CD4-positive, alpha-beta T cell treated with Interleukin-12 subunit alpha and Interleukin-12 subunit beta, for 1 hour (primary cell): ENCODE measurements at places on chromosomes 3 and 15.

DNA sequence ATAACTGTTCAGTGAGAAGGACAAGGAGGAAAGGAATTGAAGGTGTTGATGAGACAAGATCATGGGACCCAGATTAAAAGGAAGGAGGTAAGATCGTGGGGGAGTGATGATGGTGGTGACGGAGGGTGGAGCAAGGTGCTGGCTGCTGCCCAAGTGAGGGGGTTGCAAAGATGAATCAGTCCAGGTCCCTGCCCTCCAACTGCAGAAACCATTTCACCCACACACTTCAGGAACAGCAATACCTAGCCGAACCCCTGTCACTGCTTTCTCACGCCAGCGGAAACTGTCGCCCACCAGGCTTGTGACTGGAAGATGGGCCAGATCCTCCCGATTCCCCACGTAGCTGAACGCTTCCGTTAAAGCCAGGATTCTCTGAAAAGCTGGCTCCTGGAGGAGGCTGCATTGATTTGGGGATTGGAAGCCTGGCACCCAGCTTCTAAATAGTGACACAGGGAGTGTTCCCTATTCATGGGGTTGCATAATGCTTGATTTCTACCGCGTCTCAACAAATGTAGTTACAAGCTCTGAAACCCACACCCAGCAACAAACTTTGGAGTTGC lies 3.2 kb upstream of the LSG1 start:
- no peak for DNase-seq

GRCh38 chr3:52446631-52447511 lies 2.0 kb upstream of the SEMA3G start:
- peak; percentile 82 for DNase-seq

GRCh38 chr3:126927846-126928245 lies 55.1 kb upstream of the PLXNA1 start:
- DNase-seq, result no peak

DNA sequence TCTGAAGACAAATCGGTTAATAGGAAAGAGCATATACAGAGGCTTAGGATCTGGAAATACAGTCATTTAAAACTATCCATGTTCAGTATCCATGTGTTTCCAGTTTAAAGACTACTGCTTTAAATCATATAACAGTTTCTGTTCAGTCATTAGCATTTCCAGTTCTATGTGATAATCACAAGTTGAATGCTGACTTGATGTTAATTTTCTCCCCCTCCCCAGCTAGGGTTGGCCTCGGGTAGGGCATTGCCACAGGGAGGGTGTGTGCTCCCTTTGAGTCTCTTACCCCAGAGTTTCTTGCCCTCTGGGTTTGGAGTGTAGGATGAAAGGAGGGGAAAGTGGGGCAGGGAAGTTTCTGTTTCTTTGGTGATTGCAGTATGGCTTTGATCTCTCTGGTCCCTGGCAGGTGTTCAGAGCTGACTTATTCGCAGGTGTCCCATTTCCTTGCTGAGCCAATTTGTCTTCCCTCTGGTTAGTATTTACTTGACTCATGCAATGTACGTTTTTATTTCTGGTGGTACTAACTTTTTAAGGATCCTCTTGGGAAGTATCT lies 86.3 kb downstream of the SH3GL3 start:
- DNase-seq, result no peak

GRCh38 chr3:108342837-108343486 lies 46.6 kb downstream of the HHLA2 start:
- DNase-seq, result no peak

GRCh38 chr3:16012086-16012485 lies 162.4 kb upstream of the GALNT15 start:
- DNase-seq, result no peak

- no peak for DNase-seq
Measured at GRCh38 chr15:66779331-66780009, 77.4 kb downstream of the SMAD6 start.

DNA sequence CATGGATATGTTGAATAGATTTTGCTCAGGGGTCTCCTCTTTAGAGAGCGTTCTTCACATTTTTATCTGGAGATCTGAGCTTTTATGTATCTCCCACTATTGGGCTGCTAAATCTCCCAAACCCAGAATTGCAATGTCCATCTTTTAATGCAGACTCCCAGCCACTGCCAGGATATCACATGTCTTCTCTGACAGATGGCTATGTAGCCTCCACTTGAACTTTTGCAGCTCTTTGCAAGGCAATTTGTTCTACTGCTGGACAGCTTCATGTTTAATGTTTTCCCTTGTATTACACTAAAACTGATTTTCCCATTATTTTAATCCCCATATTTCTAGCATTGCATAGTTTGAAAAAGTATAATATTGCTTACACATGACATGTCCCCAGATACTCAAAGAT lies 177.2 kb downstream of the LPP start:
- DNase-seq, result no peak

- no peak for DNase-seq
Measured at GRCh38 chr3:109372639-109373038, 35.3 kb upstream of the DPPA4 start.

DNA sequence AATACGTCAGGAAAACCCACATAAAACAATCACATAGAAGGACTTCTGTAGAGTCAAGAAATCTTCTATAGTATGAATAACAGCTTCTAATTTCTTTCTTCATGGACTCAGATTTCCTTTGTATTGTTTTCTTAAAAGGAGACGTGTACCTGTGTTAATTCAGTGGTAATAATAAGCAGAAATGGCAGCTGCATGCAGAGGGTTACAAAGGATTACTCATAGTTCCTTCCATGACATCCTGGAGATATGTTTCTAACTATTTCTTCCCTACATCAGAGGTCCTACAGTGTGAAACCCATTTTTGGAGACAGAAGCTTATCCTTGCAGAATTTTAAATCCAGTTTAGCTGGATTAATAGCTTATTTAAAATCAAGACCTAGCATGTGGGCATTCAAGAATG lies 36.1 kb downstream of the FBXL22 start:
- no peak for DNase-seq

- DNase-seq, result no peak
Measured at GRCh38 chr15:48002767-48003166, 118.0 kb upstream of the SLC24A5 start.

DNA sequence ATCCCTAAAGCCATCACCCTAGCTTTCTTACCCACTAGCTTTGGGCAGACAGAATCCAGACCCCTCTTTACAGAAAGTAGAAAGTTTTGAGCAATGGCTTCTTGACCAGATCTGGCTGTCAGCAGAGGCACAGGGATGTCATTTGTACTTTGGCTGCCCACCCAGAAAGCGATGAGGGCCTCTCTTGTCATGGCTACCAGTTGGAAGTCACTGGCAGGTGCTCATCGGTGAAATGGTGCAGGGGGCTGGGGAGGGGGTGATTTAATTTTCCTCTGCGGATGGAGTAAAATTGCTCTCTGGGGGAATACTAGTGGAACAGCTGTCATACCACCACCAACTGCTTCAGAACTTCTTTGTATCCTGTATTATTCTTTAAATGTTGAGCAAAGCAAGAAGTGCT lies 393.7 kb downstream of the LSAMP start:
- DNase-seq, result no peak

- no peak for DNase-seq
Measured at GRCh38 chr15:57301307-57301706, 75.0 kb upstream of the CGNL1 start.

DNA sequence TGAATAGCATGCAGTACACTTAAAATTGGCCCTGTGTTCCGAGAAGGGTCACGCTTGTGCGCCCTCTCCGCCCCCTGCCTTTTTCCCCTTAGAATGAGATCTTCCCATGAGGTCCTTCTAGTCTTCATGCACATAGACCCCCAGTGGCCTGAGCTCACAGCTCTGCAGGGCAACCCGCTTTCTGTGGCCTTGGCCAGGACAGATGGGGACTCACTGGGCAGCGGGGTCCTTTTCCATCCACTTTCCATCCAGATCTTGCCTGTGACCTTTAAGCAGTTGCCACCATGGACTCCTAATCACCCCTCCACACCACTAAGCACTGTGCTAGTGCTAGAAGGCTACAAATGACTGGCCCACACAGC lies 244.4 kb downstream of the UACA start:
- DNase-seq, result no peak

- DNase-seq, result no peak
Measured at GRCh38 chr15:26572602-26573350, 200.1 kb downstream of the GABRB3 start.

GRCh38 chr15:31311735-31312619 lies 14.7 kb upstream of the KLF13 start:
- DNase-seq, result no peak

GRCh38 chr15:47194718-47195117 lies 522.6 kb upstream of the SEMA6D start:
- no peak for DNase-seq

DNA sequence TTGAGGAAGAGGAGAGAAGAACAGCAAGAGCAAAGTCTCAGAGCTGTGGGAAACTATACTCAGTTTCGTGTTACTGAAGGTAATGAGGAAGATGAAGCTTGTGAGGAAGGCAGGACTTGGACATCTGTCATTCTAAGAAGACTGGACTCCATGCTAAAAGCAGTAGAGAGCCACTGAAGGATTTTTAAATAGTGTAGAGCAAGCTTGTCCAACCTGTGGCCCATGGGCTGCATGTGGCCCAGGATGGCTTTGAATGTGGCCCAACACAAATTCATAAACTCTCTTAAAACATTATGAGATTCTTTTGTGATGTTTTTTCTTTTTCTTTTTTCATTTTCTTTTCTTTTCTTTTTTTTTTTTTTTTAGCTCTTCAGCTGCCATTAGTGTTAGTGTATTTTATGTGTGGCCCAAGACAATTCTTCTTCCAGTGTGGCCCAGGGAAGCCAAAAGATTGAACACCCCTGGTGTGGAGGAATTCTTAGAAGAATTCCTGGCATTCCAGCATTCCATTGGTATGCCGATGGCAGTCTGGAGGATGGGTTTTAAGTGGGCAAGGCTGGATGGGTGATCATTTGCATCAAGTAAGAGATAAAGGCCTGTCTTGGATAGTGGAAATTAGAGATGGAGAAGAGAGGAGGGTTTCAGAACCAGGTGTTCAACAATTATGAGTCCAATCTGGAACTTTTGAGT lies 6.9 kb upstream of the NFKBIZ start:
- no peak for DNase-seq

GRCh38 chr3:1251282-1252060 lies 158.6 kb downstream of the CNTN6 start:
- DNase-seq, result no peak

DNA sequence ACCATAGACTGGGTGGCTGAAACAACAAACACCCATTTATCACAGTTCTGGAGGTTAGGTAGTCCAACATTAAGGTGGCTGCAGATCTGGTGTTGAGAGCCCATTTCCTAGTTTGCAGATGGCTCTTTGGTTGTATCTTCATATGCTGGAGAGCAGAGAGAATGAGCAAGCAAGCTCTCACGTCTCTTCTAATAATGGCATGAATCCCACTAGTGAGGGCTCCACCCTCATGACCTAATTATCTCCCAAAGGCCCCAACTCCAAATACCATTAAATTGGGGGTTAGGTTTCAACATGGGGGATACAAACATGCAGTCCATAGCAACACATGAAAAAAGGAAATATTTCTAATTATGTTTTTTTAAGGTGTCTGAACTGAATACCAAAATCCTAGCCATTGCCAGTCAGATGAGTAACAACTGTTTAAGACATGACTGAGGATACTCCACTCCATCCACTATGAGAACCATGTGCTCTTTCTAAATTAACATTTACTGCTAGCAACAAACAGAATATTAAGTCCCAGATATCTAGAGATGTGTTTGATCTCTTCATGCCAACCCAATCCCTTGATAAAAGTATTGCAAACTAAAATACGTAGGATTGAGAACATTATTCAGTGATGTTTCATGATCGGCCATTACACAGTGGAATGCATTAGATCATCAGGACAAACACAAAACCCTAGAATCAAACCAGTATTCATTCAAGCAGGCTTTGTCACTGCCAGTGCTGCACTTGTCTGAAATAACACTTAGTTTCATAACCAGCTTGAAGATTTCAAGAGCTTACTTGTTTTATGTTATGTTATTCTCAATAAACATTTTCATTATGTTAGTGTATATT lies 340.3 kb downstream of the SLC9A9 start:
- DNase-seq, result no peak
